Cardiac muscle cell (in vitro differentiated cells and primary cell): ENCODE measurements at places on chromosomes 13 and 19. TPM values are rescaled to one million over a fixed set of nuclear protein-coding genes. Genes with fewer than 3 reads are reported as not detected.
A peak's percentile ranks its signal among the peaks of the same experiment; 100 is the strongest.

The TTYH1 gene
- total RNA-seq = 2.6 TPM in 1 of 2 replicates, not detected in the other

The MYPOP gene
- 6.8 and 7.3 TPM in 2 replicates for total RNA-seq

The ADGRE3 gene
- total RNA-seq = not detected in 2 replicates

The ATXN8OS gene
- not detected in 2 replicates for total RNA-seq

The CYP4F22 gene
- total RNA-seq = not detected in 2 replicates

The CGB3 gene
- total RNA-seq = not detected in 2 replicates

The PSG7 gene
- total RNA-seq = not detected in 2 replicates

The SAFB gene
- total RNA-seq = 79.5 and 108 TPM in 2 replicates

The RFPL4AL1 gene
- total RNA-seq = not detected in 2 replicates

GRCh38 chr13:75788481-75788981, 152.4 kb downstream of the LMO7 start:
- H3K4me3 ChIP-seq = no peak overlapping the region
- no peak for DNase-seq
- no peak overlapping the region for H3K27ac ChIP-seq
- H3K27me3 ChIP-seq = no peaks in the 10 kb centered on the region
- peaks cover 17% of the 10 kb centered on the region for H3K4me1 ChIP-seq

- H3K4me3 ChIP-seq = no peak overlapping the region
- DNase-seq = no peak
- H3K4me1 ChIP-seq = no peaks in the 10 kb centered on the region
Observed at GRCh38 chr19:42515241-42515832, 12.9 kb downstream of the CEACAM1 start.

DNA sequence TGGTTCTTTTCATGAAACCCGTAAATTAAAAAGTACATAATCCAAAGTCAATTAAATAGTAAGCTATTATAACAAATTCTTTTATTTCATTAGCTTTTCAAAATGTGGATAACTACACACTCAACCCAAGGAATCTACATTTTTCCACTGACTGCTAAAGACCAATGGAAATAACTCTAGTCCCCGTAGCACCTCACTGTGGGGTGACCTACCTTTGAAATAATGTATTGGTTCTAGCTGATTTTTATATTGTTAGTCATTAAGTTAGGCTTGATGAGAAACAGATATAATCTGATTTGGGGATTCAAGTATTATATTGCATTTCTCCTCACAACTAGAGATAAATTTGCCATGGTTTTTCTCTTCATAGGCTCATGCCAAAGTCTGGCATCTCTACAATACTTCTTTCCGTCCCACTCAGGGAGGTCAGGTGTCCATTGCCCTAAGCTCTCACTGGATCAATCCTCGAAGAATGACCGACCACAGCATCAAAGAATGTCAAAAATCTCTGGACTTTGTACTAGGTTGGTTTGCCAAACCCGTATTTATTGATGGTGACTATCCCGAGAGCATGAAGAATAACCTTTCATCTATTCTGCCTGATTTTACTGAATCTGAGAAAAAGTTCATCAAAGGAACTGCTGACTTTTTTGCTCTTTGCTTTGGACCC, 37.3 kb downstream of the KL start:
- no peak for DNase-seq
- H3K27me3 ChIP-seq = no peaks in the 10 kb centered on the region
- H3K36me3 ChIP-seq = no peaks in the 10 kb centered on the region

DNA sequence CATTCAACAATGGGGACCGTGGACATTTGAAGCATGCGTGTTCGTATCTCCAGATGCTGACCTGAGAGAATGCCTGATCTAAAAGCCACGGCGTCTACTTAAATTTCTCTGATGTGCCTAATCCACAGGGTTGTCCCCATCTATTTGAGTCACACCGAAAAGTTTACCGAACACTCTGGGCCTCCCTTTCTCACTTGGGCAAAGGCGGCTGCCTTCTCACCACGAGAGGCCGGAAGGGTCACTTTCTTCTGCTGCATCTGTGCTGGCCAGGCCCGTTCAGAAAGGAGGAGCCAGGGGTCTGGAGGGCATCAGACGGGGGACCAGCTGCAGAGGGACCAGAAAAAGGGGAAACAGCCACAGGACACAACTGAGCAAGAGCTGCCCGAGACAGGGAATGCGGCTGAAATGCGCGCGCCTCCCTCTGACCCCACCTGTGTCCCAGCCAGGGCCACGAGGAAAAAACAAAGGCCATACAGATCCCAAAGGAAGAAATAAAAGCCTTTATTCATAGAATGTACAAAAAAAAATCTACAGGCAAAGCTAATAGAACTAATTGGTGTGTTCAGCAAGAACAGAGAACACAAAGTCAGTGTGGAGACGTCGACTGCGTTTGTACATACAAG, 71.3 kb upstream of the C13orf46 start:
- H3K27me3 ChIP-seq = no peaks in the 10 kb centered on the region
- no peaks in the 10 kb centered on the region for H3K36me3 ChIP-seq
- DNase-seq = no peak
- no peak overlapping the region for H3K27ac ChIP-seq
- H3K4me1 ChIP-seq = no peaks in the 10 kb centered on the region
- no peak overlapping the region for H3K4me3 ChIP-seq

GRCh38 chr13:97382276-97382675, 51.7 kb upstream of the RAP2A start:
- peaks cover 5% of the 10 kb centered on the region for H3K4me1 ChIP-seq
- H3K4me3 ChIP-seq = no peak overlapping the region
- DNase-seq = no peak
- no peaks in the 10 kb centered on the region for H3K27me3 ChIP-seq
- no peak overlapping the region for H3K27ac ChIP-seq

GRCh38 chr13:44108331-44108858, 228.7 kb downstream of the LACC1 start:
- H3K4me3 ChIP-seq = no peak overlapping the region
- H3K27me3 ChIP-seq = no peaks in the 10 kb centered on the region
- no peak for DNase-seq
- peak overlapping the region; percentile 86 for H3K27ac ChIP-seq
- no peaks in the 10 kb centered on the region for H3K36me3 ChIP-seq

GRCh38 chr19:7188698-7189629, 105.2 kb downstream of the INSR start:
- peak overlapping the region; percentile 72 for H3K27ac ChIP-seq
- H3K27me3 ChIP-seq = no peaks in the 10 kb centered on the region
- peak; percentile 64 for DNase-seq
- H3K36me3 ChIP-seq = no peaks in the 10 kb centered on the region
- no peak overlapping the region for H3K4me3 ChIP-seq

GRCh38 chr13:43518833-43519232, 267.9 kb downstream of the ENOX1 start:
- no peak overlapping the region for H3K27ac ChIP-seq
- H3K4me3 ChIP-seq = no peak overlapping the region
- no peaks in the 10 kb centered on the region for H3K27me3 ChIP-seq
- H3K36me3 ChIP-seq = no peaks in the 10 kb centered on the region
- DNase-seq = no peak

DNA sequence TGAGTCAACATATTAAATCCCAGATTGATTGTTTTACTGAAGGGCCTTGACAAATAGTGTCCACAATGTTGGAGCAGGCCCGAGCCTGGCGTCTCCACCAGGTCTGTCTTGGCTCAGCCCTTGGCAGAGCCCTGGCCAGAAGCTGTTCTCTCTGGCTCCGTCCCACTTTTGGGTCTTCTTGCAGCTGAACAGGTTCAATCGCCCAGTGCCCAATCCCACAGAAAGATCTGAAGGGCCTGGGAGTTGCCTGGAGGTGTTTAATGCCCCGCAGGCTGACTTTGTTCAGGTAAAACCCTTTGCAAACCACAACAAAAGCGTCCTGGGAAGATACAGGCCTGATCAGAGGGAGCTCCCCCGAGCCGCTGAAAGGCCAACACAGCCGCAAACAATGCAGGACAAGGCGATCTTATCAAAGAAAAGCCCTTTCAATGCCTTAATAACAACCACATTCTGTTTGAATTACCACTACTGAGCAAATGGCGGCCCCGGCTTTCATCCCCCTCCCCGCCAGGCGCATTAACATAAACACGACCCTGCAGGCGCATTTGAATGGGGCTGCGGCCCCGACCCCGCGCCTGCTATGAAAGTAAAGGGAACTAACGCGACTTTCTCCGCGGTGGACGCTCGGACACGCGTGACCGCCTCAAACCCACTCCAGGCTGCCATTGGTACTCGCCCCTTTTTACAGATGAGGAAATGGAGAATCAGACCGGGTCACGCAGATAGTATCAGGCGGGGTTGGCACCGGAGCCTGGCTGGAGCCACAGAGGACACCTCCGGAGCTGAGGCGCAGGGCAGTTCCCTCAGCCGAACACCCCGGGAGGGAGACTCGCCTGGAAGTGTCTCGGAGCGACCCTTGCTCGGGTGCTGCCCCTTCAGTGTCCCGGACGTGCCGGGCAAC, 3.1 kb downstream of the CDX2 start:
- H3K27ac ChIP-seq = no peak overlapping the region
- no peaks in the 10 kb centered on the region for H3K4me1 ChIP-seq
- peaks cover 100% of the 10 kb centered on the region for H3K27me3 ChIP-seq

- H3K27ac ChIP-seq = no peak overlapping the region
- no peaks in the 10 kb centered on the region for H3K36me3 ChIP-seq
- H3K27me3 ChIP-seq = no peaks in the 10 kb centered on the region
- peaks cover 20% of the 10 kb centered on the region for H3K4me1 ChIP-seq
- H3K4me3 ChIP-seq = no peak overlapping the region
Observed at GRCh38 chr19:17495639-17496296, 15.7 kb upstream of the PGLS start.

GRCh38 chr19:18933297-18933696, 7.7 kb downstream of the HOMER3 start:
- H3K4me1 ChIP-seq = no peaks in the 10 kb centered on the region
- H3K27ac ChIP-seq = no peak overlapping the region
- no peaks in the 10 kb centered on the region for H3K27me3 ChIP-seq
- peaks cover 5% of the 10 kb centered on the region for H3K36me3 ChIP-seq
- no peak overlapping the region for H3K4me3 ChIP-seq
- no peak for DNase-seq

- H3K4me1 ChIP-seq = no peaks in the 10 kb centered on the region
- H3K36me3 ChIP-seq = no peaks in the 10 kb centered on the region
- H3K27me3 ChIP-seq = no peaks in the 10 kb centered on the region
- H3K27ac ChIP-seq = no peak overlapping the region
Observed at GRCh38 chr19:54316746-54317107, 3.8 kb upstream of the LILRA5 start.

GRCh38 chr19:30498707-30499106, 126.5 kb downstream of the ZNF536 start:
- H3K27me3 ChIP-seq = peaks cover 21% of the 10 kb centered on the region
- no peaks in the 10 kb centered on the region for H3K36me3 ChIP-seq

GRCh38 chr19:15337202-15337601, 4.9 kb upstream of the BRD4 start:
- no peak overlapping the region for H3K4me3 ChIP-seq
- no peak overlapping the region for H3K27ac ChIP-seq
- no peak for DNase-seq
- peaks cover 8% of the 10 kb centered on the region for H3K4me1 ChIP-seq
- no peaks in the 10 kb centered on the region for H3K36me3 ChIP-seq
- H3K27me3 ChIP-seq = no peaks in the 10 kb centered on the region

GRCh38 chr19:56637976-56638555, 4.9 kb upstream of the SMIM17 start:
- peak; percentile 91 for DNase-seq
- H3K4me1 ChIP-seq = no peaks in the 10 kb centered on the region
- H3K27me3 ChIP-seq = no peaks in the 10 kb centered on the region

DNA sequence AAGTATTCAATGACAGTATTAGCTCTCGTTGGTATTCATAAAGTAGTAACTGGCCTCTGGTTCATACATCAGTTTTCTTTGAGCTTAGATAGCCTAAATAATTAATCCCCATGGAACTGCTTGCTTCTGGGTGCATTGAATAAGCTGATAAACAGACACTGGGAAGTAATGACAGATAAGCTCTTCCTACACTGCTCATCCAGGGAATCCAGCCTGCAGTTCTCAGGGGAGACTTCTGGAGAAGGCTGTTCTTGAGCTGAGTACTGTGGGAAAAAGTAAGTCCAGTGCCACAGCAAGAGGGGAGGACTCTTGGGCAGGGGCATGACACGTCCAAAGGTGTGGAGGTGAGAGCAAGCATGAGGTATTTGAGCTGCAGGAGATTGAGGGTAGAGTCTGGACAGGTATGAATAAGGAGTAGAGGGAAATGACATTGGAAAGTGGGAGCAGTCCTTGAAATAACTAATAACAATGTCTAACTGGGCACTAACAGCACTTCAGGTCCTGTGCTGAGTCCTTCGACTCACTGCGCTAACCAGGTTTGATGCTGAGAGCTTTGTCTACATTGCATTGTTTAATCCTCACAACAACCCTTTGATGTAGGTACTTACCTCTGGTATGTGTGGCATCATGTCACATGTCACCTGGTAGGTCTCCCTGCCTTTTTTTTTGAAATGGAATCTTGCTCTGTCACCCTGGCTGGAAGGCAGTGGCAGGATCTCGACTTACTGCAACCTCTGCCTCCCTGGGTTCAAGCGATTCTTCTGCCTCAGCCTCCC, 7.2 kb downstream of the GARRE1 start:
- H3K27ac ChIP-seq = peak overlapping the region; percentile 82
- no peaks in the 10 kb centered on the region for H3K36me3 ChIP-seq
- DNase-seq = peak; percentile 25
- H3K4me1 ChIP-seq = peaks cover 17% of the 10 kb centered on the region

GRCh38 chr13:109862627-109863026, 76.2 kb upstream of the IRS2 start:
- H3K27me3 ChIP-seq = no peaks in the 10 kb centered on the region
- no peak overlapping the region for H3K27ac ChIP-seq
- no peak overlapping the region for H3K4me3 ChIP-seq
- no peak for DNase-seq
- H3K4me1 ChIP-seq = no peaks in the 10 kb centered on the region

DNA sequence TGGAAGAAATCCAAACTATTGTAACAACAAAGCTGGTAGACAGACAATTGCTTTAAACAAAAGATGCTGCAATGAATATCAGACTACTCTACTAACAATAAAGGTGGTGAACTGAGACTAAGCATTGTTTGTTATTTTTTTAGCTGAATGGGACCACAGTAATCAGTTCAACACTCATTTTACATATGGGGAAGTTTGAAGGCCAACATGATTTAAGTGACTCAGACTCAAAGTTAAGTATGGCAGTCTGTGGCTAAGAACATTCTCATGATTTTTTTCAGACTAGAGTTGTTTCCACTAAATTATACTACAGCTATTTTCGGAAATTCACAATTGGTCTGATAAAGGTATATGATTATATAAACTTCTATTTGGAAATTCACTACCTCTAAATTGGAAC, 10.4 kb downstream of the EXOSC8 start:
- no peak overlapping the region for H3K4me3 ChIP-seq
- peaks cover 68% of the 10 kb centered on the region for H3K36me3 ChIP-seq
- DNase-seq = no peak
- no peaks in the 10 kb centered on the region for H3K4me1 ChIP-seq

GRCh38 chr19:6518145-6518911, 12.5 kb upstream of the TNFSF9 start:
- no peak for DNase-seq
- H3K27me3 ChIP-seq = no peaks in the 10 kb centered on the region
- H3K27ac ChIP-seq = no peak overlapping the region
- H3K4me1 ChIP-seq = no peaks in the 10 kb centered on the region
- H3K36me3 ChIP-seq = no peaks in the 10 kb centered on the region

DNA sequence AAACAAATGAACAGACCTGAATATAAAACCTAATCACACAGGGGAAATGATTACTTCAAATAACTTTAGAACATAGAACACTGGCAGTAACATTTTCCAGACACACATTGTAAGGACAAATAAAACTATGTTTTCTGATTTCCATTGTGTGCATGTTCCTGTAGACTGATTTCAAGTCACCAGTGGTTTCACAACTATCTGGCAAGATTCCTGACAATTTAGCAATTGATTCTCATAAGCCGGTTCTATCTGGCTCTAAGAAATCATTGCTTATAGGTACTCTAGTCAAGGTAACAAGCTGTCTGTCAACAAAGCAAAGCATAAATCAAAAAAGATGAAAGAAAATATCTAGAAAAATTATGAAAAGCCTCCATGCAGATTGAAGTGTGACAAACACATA, 19.6 kb upstream of the PCCA start:
- H3K4me1 ChIP-seq = no peaks in the 10 kb centered on the region
- no peaks in the 10 kb centered on the region for H3K36me3 ChIP-seq
- no peak overlapping the region for H3K4me3 ChIP-seq
- no peaks in the 10 kb centered on the region for H3K27me3 ChIP-seq
- DNase-seq = peak; percentile 85
